ENCODE measurements at places on chromosomes 4 and X.

- DNase-seq, result no peak
Measured at GRCh38 chr4:139746431-139747171, 81.0 kb downstream of the MGST2 start.

DNA sequence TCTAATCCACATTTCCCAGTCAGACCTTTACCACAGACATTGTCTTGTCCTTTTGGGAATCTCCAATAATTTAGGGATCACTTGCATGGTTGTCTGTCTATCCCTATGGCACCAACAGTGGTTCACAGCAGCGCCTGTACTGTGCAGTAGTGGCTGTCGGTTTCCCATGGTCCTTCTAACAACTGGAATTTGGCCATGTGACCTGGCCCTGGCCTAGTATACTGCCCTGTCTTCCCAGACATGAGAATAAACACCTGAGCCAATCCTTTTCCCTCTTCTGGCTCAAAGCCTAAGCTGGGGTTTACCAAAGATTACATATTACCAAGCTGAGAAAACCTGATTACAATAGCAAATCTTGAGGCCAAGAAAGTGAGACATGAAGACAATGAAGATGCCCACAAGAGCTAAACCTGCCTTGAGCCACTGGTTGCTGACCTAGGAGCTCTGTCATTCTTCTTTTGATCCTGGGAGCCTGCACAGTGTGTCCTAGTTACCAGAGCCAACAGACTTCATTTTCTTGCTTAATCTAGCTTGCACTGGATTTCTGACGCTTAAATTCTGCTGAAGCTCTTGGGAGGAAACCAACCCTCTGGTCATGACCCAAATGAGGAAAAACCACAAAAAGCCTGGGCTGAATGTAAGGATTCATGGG is 92.1 kb downstream of the SCD5 start:
- no peak for DNase-seq

DNA sequence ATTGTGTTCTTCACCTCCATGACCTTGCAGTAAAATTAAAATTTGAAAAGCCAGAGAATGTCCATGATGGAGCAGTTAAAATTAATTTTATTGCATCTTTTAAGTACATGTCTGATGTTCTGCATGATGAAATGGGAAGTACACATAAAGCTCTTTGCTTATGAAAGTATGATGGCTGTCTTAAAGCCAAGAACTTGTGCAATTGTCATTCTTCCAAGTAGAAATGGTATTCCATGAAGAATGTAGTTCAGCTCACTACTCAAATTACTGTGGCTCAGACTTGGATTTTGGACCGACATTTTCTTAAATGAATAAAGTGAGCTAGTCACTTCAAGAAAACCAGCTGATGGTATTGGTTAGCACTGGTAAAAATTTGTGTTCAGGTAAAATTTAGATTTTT is 161.7 kb upstream of the CXCL13 start:
- DNase-seq, result no peak

GRCh38 chr4:117249333-117249732 is 164.0 kb upstream of the TRAM1L1 start:
- DNase-seq, result no peak

DNA sequence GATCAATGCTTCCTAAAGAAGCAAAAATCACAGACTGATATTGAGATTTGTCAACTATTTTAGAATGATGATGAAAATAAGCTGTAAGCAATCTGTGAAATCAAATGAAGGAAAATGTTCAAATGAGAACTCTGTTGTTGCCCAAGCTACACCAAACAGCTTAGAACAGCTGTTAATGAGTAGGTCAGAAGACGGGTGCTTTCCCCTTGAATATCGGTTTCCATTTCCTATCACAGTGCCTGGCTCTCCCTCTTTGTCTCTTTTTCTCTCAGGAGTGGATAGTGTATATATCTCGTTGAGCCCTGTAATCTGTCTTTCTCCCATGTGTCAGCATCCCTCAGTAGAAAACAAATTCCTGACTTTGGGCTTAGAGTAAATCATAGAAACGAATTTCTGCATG is 1592.9 kb upstream of the TENM3 start:
- no peak for DNase-seq

- peak; percentile 80 for DNase-seq
Measured at GRCh38 chrX:72258174-72258573, 18.9 kb downstream of the RPS4X start.

DNA sequence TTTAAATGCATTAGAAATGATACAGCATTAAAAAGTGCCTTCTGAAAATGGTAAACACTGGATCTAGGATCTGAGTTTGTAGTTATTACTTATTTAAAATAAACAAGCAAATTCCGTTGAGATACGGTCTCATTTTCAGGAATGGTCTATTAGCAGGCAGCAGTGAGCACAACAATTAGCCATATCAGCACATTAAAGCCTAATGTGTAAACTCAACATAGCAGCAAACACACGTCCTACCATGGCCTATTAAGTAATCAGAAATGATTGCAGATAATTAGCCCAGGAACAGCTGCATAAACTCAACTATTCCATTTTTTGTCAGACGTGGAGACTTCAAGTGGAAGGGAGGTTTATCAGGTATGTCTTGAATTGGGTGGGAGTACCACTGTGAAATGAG is 61.8 kb downstream of the NEIL3 start:
- DNase-seq, result no peak

DNA sequence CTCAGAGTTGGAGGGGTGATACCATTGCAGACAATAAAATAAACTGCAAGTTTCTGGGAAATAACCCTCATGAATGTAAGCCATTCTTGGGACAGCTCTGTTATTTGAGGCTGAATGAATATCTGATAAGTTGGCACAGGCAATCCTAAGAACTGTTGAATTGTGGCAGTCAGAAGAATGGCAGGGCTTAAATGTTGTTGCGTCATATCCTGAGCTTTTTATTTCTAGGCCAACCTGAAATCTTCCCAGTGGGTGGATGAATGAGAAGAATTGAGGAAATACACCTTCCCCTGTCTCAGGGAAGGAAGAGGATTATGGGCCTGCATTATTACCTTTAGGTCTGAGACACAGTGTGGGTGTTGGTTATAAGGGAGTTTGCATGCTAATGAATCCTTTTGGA is 64.4 kb upstream of the C4orf54 start:
- no peak for DNase-seq

GRCh38 chr4:1113311-1114009 is at the start of gene RNF212:
Gene RNF212 (minus strand): TSS chr4:1113564. CDS start chr4:1113464, 100 bp downstream.
- peak; percentile 38 for DNase-seq

DNA sequence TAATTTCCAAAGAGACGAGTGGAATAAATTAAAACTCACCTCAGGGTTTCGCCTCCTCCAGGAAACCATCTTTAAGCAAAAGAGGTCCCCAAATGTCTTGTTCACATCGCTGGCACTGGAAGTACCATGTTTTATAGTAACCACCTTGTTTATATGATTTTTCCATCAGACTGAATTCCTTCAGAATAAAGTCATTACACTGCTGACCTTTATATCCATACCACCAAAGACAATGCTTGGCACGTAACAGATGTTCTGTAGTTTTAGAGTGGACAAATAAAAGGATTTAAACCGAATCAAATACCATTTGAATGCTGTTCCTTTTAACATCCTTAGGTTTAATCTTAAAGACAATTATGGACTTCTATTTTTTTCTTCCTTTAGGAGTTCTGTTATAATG is 4.7 kb downstream of the NUDT6 start:
- no peak for DNase-seq

- no peak for DNase-seq
Measured at GRCh38 chr4:37437163-37437562, 192.6 kb downstream of the NWD2 start.

- DNase-seq, result no peak
Measured at GRCh38 chrX:100376576-100376975, 33.5 kb downstream of the PCDH19 start.

DNA sequence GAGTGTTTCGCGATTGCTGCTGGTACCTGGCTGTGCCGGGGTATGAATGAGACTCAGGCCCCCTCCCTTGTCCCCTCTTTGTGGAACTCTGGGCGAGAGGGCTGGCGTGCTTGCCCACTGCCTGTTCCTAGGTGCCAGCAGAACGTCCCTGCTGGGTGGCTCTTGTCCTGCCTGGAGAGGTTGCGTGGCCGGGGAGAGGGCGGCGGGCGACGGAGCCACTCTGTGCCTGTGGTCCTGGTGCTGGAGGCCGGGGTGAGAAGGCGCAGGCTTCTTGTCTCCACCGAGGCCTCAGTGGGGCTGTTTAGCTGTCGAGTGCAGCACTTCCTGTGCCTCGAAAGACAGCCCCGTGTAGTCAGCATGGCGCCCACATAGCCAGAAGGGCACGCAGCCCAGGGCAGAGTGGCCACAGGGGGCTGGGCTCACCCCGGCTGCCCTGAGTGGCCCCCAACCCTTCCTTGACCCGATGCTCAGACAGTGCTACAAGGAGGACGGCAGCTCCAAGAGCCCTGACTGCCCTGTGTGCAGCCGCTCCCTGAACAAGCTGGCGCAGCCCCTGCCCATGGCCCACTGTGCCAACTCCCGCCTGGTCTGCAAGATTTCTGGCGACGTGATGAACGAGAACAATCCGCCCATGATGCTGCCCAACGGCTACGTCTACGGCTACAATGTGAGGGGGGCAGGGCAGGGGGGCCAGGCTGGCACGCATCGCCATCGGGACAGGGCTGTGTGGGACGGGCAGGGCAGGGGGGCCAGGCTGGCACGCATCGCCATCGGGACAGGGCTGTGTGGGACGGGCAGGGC is 8.9 kb upstream of the UVSSA start:
- DNase-seq, result no peak

GRCh38 chr4:113826421-113826820 is 64.9 kb upstream of the CAMK2D start:
- DNase-seq, result no peak

DNA sequence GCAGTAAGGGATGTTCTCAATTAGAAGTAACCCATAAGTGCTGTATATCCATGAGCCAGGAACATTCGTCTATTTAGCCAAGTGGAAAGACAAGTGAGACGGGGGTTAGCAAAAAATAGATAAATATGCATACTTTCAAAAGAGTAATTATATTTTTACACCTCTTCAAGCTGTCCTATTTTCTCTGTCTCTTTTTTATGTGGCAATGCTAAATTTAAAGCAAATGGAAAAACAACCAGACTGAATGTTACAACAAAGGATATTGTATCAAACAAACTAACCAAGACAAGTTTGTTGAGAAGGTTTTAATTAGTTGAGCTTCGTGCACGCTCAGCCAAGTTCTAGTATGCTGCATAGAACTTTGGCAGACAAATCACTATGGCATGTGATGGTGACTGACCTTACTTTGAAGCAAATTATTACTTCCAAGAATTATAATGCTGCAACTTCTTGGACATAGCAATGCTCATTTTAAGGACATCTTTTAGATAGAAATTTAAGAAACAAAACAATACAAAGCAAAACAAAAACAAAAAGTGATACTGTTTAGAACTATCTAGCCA is 61.4 kb upstream of the TMEM150C start:
- DNase-seq, result no peak

DNA sequence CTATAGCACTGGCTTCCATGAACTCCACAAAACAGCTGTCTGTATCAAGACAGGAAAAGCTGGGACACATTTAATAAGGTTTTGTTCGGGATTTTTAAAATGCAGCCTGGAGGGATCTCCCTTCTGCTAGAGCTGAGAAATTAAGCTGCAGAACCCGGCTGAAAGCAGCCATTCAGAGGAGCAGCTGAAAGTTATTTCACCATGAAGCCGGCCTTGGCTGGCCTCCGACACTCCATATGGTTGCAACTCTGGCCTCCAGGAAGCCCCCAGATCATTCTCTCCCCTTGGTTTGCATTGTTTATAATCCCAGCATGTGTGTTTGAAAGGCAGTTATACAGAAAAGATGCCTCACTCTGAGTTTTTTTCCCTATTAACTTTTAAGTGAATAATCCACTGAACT is 239.4 kb downstream of the SPATA18 start:
- DNase-seq, result no peak

DNA sequence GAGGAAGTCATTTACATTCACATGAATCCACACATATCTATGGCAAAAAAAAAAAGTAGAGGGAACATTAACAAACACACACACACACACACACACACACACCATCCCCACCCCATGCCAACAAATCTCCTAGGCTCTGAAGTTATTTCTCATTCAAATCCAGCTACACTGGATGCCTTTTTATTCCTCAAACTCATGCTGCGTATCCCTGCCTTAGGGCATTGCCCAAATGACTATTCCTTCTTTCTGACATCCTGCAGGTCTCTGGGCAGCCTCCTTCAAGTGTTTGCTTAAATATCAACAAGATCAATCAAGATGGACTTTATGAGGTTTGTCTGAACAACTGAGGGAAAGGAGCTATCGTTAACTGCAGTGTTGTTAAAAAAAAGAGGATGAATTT is 106.5 kb upstream of the FAM9A start:
- DNase-seq, result no peak

GRCh38 chr4:8457646-8458252 is 17.2 kb downstream of the TRMT44 start:
- no peak for DNase-seq

DNA sequence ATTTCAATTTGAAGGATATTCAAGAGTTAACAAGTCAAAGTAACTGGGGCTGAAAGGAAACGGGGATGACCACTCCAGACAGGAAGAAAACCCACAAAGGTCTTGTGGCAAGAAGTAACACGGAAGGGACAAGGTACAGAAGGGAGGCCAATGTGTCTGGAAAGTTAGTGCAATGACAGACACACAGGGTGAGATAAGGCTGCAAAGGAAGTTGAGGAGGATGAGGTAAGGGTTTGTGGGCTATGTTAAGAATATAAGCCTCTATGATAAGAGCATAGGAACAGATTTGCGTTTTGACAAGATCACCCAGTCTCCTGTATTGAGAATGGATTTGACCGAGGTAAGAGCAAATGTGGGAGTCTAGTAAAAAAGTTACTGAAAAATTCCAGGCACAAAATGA is 21.9 kb upstream of the EMCN start:
- DNase-seq, result no peak

DNA sequence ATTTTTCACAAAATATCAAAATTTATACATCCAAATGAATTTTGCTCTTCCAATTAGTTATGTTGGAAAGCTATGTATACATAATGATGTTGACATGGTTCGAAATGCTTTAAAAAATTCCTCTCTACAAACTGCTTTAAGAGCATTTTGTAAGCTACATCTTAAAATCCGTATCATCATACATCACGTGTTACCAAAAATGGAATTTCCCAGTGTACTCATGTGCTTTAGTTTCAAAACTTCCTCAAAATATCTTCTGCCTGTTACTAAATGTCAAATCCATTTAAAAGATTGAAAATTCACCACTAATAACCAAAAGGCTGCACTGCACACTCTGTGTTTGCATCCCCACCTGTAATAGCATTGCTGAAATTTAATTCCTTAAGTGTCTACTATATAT is 87.9 kb downstream of the WDFY3 start:
- no peak for DNase-seq

DNA sequence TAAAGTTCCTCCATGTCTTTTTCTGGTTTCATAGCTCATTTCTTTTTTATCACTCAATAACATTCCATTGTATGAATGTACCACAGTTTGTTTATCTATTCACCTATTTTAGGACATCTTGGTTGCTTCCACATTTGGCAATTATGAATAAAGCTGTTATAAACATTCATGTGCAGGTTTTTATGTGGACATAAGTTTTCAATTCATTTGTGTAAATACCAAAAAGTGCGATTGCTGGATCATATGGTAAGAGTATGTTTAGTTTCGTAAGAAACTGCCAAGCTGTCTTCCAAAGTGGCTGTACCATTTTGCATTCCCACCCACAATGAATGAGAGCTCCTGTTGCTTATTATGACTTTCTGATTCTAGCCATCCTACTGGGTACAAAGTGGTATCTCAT is 36.3 kb upstream of the ZFX start:
- no peak for DNase-seq

GRCh38 chr4:84680956-84681355 is 98.0 kb downstream of the CDS1 start:
- no peak for DNase-seq

GRCh38 chr4:52711834-52712250 is 39.4 kb downstream of the ERVMER34-1 start:
- DNase-seq, result no peak

- no peak for DNase-seq
Measured at GRCh38 chr4:108327642-108328382, 159.1 kb upstream of the LEF1 start.
